Suprapubic skin (tissue), 4 donors: ENCODE measurements at places on chromosomes 12 and 14. TPM values are rescaled to one million over a fixed set of nuclear protein-coding genes. Genes with fewer than 3 reads are reported as not detected.

The LIN7A gene
- total RNA-seq, result 1.1 TPM

DNA sequence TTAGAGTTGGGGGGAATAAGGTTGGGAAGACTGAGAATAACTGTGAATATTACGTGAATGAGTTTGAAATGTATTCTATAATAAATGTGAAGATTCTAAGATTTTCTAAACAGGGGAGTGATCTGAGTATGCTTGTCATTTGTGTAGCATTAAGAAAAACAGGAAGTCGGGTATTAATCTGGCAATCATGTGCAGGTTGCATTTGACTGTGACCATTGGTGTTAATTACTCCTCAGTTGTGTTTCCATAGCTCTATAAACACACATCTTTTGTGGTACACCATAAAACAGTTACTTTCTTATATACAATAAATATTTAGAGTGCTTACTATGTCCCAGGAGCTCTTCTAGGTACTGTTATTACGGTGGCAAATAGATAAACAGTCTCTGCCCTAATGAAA is 434.4 kb upstream of the PDE3A start:
- H3K36me3 ChIP-seq, result no peaks in the 10 kb centered on the region
- no peak overlapping the region for H3K4me3 ChIP-seq
- H3K4me1 ChIP-seq, result no peaks in the 10 kb centered on the region
- no peak overlapping the region for H3K27ac ChIP-seq
- no peak for DNase-seq

DNA sequence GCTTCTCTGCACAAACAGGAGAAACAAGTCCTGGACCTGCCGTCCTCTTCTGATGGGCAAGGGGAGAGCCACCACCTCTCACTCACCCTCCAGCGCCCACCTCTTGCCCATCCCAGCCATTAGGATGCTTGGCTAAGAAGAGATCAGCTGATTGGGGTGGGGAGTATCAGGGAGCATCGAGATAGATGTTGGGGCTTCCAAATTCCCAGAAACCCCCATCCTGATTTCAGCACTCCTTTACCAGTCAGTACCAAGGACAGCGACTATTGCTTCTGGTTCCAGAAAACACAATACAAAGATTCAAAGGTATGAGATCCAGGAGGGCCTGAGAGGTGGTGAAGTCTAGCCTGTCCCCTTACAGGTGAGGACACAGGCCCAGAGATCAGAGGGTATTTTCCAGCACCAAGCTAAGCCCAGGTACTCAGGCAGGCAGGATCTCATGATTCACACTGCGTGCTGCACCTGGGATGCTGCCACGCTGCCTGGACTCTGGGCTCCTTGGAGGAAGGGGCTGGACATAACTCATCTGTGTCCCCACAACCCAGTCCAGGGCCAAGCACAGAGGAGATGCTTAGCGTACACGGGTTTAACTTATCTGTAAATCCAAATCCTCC is 76.6 kb downstream of the TUNAR start:
- no peaks in the 10 kb centered on the region for H3K36me3 ChIP-seq
- no peak for DNase-seq
- H3K27me3 ChIP-seq, result peaks cover 9% of the 10 kb centered on the region
- H3K27ac ChIP-seq, result no peak overlapping the region

DNA sequence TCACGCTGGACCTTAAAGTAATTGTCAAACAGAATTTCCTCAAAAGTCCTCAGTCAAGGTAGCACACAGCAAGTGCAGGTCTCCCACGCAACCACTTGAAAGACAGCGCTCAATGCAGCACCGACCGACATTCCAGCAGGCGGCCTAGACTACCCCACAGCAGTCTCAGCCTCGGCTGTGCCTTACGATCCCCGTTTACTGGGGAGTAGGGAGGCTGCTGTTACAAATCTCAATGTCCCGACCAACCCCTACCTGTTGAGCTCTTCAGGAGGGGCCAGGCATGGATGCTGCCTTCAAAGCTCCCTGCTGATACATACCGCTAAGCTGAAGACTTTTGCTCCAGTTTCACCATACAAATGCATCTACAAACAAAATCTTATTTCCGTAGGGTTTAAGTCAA is 21.8 kb downstream of the VPS37B start:
- no peak for DNase-seq
- H3K4me3 ChIP-seq, result no peak overlapping the region
- peaks cover 13% of the 10 kb centered on the region for H3K36me3 ChIP-seq
- peaks cover 69% of the 10 kb centered on the region for H3K4me1 ChIP-seq
- H3K27me3 ChIP-seq, result no peaks in the 10 kb centered on the region

DNA sequence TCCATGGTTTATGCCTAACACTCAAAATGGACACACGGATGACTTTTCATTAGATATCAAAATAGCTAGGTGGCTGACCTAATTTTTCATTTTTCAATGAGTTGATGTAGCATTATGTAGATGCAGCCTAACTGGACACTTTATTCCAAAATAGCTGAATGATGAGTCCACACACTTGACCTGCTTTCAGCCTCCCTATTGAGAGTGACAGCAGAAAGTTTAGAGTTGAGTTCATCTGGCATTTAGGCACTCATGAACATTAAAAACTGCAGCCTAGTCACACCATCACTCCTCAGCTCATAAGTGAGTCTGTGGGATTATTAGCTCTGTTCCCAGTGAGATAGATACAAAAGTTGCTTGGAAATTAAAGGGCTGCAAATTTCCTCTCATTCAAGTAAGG is 307.3 kb upstream of the PRKD1 start:
- no peak overlapping the region for H3K4me3 ChIP-seq
- H3K4me1 ChIP-seq, result no peaks in the 10 kb centered on the region
- no peaks in the 10 kb centered on the region for H3K27me3 ChIP-seq
- no peak for DNase-seq
- H3K27ac ChIP-seq, result no peak overlapping the region

DNA sequence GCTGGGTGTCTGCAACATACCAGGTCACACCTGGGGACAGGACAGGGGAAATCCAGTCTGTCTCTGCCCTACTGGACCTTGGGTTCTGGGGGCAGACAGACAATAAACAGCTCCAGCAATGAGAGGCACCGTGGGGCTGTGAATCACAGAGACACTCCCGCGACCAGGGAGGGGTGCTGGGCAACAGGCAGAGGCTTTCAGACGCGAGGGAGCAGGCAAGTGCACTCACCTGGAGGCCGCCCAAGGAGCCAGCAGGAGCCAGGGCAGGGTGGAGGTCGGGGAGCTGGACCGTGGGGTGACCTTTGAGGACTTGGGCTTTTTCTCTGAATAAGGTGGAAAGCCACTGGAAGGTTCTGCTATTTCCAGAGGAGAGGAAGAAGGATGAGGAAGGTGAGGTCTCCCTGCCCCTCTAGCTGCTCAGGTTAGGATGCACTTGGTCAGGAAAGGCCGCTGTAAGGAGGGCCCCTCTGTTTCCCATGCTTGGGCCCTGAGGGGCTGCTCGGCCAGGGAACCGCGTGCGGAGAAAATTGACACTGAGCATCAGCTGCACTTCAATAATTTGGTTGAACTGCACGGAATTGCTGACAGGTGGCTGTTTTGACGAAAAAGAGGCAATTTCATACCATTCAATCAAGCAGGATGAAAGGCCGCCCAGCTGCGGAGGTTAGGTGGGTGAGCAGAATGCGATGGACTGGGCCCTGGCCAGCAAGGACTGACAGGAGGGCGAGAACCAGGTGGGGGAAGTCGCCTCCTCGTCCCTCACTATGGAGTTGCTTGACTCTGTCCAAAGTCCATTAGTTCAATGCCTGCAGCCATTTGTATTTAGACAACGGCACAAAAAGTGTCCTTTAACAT is 42.2 kb downstream of the JAG2 start:
- H3K4me1 ChIP-seq, result no peaks in the 10 kb centered on the region
- no peak overlapping the region for H3K27ac ChIP-seq
- no peak overlapping the region for H3K4me3 ChIP-seq
- peaks cover 23% of the 10 kb centered on the region for H3K27me3 ChIP-seq
- no peaks in the 10 kb centered on the region for H3K36me3 ChIP-seq

The SYCP3 gene
- total RNA-seq, result not detected

- H3K36me3 ChIP-seq, result no peaks in the 10 kb centered on the region
- no peak for DNase-seq
- H3K4me1 ChIP-seq, result peaks cover 25% of the 10 kb centered on the region
These were observed 155.1 kb upstream of the PRICKLE1 start for GRCh38 chr12:42744539-42745182.

The RAD9B gene
- not detected for total RNA-seq

The CEBPE gene
- total RNA-seq, result not detected

GRCh38 chr14:65211341-65211987 is 109.1 kb upstream of the MAX start:
- H3K4me3 ChIP-seq, result no peak overlapping the region
- DNase-seq, result no peak
- no peaks in the 10 kb centered on the region for H3K4me1 ChIP-seq
- H3K27ac ChIP-seq, result no peak overlapping the region

GRCh38 chr14:105311838-105312237 is 2.7 kb upstream of the PACS2 start:
- no peak for DNase-seq
- H3K4me1 ChIP-seq, result peaks cover 31% of the 10 kb centered on the region
- no peak overlapping the region for H3K4me3 ChIP-seq
- no peak overlapping the region for H3K27ac ChIP-seq
- no peaks in the 10 kb centered on the region for H3K27me3 ChIP-seq

DNA sequence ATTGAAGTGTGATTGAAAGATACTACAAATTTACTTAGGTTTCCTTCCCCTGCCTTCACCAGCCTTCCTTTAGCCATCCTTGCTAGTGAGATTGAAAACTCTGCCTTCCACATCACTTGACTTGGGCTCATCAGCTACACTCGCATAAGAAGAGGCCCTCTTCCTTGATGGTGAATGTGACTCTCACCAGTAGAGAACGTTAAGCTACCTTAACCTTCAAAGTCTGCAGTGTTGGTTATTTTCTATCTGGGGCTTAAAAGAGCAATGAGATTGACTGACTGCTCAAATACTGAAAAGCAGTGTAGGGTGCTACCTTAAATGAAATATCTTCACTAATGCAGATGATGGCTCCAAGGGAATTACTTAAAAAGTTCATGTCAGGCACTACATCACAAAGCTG is 271.8 kb downstream of the EGLN3 start:
- DNase-seq, result no peak
- no peaks in the 10 kb centered on the region for H3K27me3 ChIP-seq
- no peak overlapping the region for H3K4me3 ChIP-seq
- H3K36me3 ChIP-seq, result no peaks in the 10 kb centered on the region

- no peaks in the 10 kb centered on the region for H3K27me3 ChIP-seq
- H3K4me1 ChIP-seq, result no peaks in the 10 kb centered on the region
- no peaks in the 10 kb centered on the region for H3K36me3 ChIP-seq
- no peak overlapping the region for H3K4me3 ChIP-seq
- H3K27ac ChIP-seq, result no peak overlapping the region
These were observed 790.6 kb downstream of the DIO2 start for GRCh38 chr14:79420725-79421124.

GRCh38 chr12:82651489-82651888 is 35.2 kb upstream of the TMTC2 start:
- H3K4me1 ChIP-seq, result peaks cover 16% of the 10 kb centered on the region
- H3K27me3 ChIP-seq, result no peaks in the 10 kb centered on the region
- no peak overlapping the region for H3K4me3 ChIP-seq
- no peak for DNase-seq
- no peaks in the 10 kb centered on the region for H3K36me3 ChIP-seq

The TAS2R14 gene
- 2.5 TPM for total RNA-seq

DNA sequence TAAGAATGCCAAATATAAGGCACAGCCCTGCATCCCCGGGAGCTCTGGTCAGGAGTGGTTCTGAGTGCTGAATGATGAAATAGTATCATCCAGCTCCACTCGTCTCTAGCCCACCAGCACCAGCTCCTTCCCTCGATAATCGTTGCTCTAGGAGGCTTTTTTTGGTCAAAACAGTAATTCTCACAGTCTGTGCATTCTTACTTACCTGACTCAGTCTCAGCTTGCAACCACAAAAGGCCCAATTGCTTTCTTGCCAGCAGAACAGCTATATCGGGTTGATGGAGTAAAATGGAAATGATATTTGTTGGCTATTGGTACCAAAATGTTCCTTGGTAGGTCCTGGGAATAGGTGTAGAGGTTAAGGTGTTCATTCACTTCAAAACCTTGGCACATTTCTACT is 94.8 kb downstream of the BMP4 start:
- no peak overlapping the region for H3K27ac ChIP-seq
- H3K4me1 ChIP-seq, result no peaks in the 10 kb centered on the region
- H3K4me3 ChIP-seq, result no peak overlapping the region
- H3K36me3 ChIP-seq, result no peaks in the 10 kb centered on the region
- H3K27me3 ChIP-seq, result peaks cover 9% of the 10 kb centered on the region

The ABCC9 gene
- total RNA-seq, result 9.6 TPM

- no peak for DNase-seq
- H3K27me3 ChIP-seq, result no peaks in the 10 kb centered on the region
- H3K27ac ChIP-seq, result no peak overlapping the region
- peaks cover 24% of the 10 kb centered on the region for H3K4me1 ChIP-seq
These were observed 52.1 kb downstream of the RCOR1 start for GRCh38 chr14:102644523-102644922.

The TNFRSF1A gene
- total RNA-seq, result 276 TPM

DNA sequence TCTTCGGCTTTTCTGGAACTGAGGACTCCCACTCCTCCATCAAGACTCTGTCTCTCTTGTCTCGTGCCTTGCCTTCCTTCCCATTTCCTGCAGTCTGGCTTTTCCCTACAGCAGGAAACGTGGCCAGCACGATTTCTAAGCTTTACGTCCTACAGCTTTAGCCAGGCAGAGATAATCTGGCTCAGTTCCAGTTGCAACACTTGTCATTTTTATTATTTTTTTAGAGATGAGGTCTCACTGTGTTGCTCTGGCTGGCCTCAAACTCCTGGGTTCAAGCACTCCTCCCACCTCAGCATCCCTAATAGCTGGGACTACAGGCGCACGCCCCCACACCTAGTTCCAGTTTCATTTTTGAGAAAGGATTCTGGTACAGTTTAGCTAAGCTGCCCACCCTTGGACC is 19.9 kb downstream of the CALM1 start:
- H3K36me3 ChIP-seq, result no peaks in the 10 kb centered on the region
- H3K27me3 ChIP-seq, result no peaks in the 10 kb centered on the region
- peaks cover 10% of the 10 kb centered on the region for H3K4me1 ChIP-seq
- H3K4me3 ChIP-seq, result no peak overlapping the region
- no peak overlapping the region for H3K27ac ChIP-seq
- no peak for DNase-seq

The ZFHX2 gene
- total RNA-seq, result 0.24 TPM

The IRAK3 gene
- 3.8 TPM for total RNA-seq

GRCh38 chr12:97335115-97335514 is 127.5 kb upstream of the RMST start:
- H3K27ac ChIP-seq, result no peak overlapping the region
- DNase-seq, result no peak
- no peak overlapping the region for H3K4me3 ChIP-seq
- H3K4me1 ChIP-seq, result no peaks in the 10 kb centered on the region
- no peaks in the 10 kb centered on the region for H3K36me3 ChIP-seq

The CACNB3 gene
- 27.8 TPM for total RNA-seq

DNA sequence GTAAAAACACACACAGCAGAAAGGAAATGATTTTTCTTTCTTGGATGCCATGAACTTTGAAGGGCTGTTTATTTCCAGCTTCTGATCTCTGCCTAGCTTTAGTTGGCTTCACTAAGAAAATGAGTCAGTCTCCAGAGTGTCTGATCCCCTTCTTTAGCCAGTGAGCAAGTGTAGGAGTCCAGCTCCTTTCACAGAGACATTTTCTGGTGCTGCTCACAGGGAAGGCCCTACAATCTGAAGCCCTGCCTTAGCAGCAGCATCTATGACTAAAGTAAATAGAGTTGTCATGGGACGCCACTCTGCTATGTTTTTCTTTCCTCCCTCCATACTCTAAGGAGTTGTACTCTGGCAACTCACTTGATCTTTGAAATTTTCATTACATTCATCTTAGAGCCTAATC is 103.5 kb downstream of the RPAP3 start:
- H3K27me3 ChIP-seq, result no peaks in the 10 kb centered on the region
- no peaks in the 10 kb centered on the region for H3K36me3 ChIP-seq
- no peak for DNase-seq
- no peaks in the 10 kb centered on the region for H3K4me1 ChIP-seq
- no peak overlapping the region for H3K4me3 ChIP-seq

GRCh38 chr12:74689071-74689655 is 151.5 kb downstream of the ATXN7L3B start:
- no peak overlapping the region for H3K4me3 ChIP-seq
- no peak for DNase-seq
- H3K27ac ChIP-seq, result no peak overlapping the region
- no peaks in the 10 kb centered on the region for H3K27me3 ChIP-seq
- H3K4me1 ChIP-seq, result no peaks in the 10 kb centered on the region
